ENCODE measurements at places on chromosomes 3 and 15.

DNA sequence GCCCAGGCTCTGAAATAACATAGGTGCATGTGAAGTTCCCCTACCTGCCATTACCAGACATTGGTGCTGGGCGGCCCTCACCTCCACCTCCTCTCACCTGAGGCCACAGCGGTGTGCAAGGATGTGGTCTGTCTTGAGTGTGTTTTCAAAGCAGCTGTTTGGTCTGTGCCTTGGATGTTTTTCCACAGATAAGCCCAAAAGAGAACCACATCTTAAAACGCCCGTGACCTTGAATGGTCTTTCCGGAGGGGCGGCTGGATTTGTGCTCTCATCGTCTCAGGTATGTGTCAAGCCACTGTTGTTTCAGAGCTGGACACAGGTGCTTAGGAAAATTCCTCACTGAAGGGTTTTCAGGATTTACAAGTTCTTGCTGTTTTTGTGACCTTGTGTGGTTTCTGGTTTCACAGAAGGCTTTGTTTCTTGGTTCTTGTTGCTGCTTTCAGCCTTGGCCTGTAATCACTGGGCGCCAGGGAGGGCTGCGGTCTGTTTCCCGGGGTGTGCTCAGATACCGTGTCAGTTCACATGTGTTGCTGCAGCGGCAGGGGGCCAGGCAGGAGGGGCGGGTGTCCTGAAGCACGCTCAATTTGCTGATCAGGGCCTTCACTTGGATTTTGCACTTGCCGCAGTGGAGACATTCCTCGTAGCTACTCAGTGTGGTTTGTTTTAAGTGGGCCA, 128.4 kb downstream of the IGF1R start:
- DNase-seq: no peak

DNA sequence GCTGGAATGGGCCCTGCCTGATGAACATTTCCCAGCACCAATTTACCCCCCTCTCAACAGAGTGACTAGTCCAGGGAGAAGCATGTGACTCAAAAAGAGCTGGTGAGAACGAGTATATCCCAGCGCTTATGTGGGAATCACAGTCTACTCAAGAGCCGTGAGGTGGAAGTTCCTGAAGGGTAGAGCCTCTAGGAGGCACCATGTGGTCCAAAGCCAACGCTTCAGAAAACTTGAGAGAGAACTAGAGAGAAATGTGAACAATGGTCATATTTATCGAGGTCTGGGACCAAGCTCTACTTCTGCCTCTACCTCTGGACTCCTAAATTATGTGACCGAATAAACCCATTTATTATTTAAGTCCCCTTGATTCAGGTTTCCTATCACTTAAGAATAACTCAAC, 111.0 kb upstream of the RAP2B start:
- DNase-seq: no peak

DNA sequence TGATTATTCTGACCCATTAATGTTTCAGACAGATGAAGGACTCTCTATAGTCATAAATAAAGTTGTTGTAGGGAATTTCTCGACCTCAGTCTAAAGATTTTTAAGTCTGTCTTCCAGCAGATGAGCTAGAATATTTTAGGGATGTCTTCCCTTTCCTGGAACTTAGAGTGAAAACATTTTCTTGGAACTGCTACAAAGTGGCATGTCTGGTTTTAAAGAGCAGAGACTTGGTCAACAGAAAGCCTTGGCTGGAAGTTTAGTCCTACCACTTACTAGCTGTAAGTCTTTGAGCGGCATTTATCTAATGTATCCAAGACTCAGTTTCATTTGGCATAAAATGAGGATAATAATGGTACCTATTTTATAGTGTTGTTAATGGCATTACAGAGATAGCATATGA, 120.0 kb upstream of the TGFBR2 start:
- DNase-seq: no peak

DNA sequence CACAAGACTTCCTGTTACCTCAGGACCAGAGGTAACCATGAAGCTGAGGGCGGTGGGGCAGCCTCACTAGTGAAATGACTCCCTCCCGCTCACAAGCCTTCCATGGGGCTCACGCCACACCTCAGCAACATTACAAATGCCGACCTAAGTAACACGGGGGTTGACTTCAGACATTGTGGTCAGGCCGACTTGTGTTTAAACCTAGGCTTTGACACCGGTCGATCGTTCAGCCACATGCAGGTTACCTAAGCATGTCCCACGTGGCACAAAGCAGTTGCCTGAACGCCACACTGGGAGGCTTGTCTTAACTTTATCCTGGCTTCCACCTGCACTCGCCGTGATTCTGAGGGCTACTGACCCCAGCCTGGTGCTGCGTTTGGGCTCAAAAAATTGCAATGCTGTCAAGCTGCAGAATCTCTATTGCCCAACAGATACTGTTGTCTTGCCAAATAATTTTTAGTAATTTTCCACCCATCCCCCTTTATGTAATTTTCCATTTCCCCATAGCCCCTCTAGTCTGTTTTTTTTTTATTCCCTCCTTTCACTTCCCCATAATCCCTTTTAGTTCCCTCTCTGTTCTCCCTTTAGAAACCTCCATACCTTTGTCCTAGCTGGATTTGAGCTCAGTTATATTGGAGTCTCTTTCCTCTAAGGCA, 158.6 kb upstream of the RGMA start:
- no peak for DNase-seq

DNA sequence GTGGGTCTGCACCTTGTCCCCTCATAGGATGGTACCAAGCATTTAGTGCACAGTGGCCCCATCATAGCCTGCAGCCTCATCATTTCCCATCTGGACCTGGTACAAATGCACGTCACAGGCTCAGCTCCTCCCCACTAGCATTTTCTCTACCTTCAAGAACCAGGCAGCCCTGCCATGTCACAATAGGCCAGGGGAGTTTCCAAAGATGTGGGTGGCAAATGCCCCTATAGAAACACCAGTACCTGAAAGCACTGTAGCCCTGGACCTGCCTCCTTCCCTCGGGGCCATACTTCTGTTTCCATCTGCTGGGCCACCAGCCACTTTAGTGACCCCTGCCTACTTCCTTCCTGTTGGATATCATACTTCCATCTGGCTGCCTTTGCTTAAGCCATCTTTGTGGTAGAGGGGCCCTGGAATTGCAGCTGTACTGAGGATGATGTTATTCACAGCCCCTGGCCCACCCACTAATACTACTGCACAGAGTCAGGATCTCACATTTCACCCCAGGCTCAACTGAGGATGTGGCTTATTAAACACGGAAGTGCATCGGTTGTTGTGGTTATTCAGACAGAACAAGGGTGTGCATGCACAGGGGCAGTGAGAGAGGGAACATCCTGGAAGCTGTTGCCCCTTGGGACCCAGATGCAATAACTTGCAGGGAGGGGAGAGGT, 3.8 kb downstream of the TCTA start:
- DNase-seq: peak; percentile 46

DNA sequence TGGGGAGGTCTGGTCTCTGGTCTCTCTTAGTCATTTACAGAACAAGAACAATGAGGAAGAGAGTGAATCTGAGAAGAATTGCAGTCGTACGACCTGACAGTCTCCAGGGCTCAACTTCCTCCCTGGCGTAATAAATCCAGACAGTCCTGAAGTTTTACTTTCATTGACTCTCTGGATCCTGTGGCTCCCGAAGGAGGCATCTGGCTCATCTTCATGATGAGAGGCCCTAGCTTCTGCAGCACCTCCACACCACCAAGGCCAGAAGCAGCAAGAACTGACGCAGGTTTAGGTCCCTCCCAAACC, 11.8 kb upstream of the CYFIP1 start:
- no peak for DNase-seq

DNA sequence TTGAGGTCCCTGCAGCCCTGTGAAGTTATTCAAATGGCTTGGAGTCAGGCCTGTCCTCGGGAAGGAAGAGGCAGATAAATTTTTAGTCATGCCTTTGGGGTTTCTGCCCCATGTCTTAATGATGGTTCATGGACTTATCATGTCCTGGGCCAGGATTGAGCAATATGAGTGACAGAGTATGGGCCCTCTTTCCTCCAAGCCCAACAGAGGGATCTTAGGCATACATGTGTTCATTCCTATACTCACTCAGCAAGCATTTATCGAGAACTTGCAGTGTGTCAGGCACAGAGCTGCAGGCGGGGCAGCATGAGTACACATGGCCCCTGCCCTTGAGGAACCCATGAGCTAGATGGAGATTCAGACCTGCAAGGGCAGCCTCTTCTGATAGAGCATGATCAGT, 6.2 kb downstream of the ESYT3 start:
- DNase-seq: no peak

DNA sequence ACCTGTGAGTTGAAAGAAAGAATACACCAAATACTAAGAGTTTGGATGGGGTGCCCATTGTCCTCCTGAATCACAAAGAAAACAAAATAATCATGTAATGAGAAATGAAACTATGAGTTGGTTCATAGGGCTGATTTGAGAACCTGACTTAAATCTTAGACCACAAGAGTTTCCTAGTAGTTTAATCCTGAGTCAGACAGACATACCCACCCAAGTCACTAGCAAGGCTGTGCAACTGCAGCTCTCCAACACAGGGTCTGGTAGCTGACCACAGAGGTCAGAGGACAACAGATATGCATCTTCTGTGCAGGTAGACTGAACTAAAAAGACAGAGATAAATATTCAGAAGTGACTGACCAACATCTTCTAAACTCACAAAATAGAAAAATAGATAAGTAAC, 296.3 kb upstream of the TMCO5A start:
- no peak for DNase-seq

All from stimulated activated CD4-positive, alpha-beta T cell treated with anti-CD3 and anti-CD28 coated beads, Interleukin-12 subunit alpha, Interleukin-12 subunit beta, amount 100 ng/mL, for 48 hours (primary cell).